ENCODE measurements at places on chromosomes 7 and 10.

GRCh38 chr10:109593682-109594081 lies 329.6 kb downstream of the XPNPEP1 start:
- no peak for DNase-seq

DNA sequence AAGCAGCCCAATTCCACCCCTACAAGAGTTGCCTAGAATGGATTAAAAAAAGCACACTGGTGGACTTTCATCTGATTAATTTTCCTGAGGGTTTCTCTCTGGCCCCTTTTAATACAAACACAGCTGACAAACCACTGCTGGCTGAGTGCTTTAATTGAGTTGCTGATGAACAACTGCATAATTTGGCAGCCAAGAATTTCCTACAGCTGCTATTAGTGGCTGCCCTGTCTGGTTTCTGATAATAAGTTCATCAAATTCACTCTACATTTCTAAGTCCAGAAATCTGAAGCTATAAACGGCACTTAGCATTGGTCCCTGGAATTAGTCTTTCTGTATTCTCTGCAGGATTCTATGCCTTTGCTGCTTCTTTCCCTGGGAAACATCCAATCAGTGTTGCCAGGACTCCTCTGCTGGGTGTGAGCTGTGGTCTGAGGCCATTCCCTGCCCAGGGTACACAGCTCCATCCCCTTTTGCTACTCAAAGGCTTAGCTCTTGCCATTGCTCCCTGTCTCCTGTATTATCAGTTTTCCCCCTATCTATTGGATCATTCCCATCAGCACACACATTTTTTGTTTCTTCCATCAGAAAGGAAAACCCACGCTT lies 110.6 kb downstream of the LSM5 start:
- DNase-seq = no peak

DNA sequence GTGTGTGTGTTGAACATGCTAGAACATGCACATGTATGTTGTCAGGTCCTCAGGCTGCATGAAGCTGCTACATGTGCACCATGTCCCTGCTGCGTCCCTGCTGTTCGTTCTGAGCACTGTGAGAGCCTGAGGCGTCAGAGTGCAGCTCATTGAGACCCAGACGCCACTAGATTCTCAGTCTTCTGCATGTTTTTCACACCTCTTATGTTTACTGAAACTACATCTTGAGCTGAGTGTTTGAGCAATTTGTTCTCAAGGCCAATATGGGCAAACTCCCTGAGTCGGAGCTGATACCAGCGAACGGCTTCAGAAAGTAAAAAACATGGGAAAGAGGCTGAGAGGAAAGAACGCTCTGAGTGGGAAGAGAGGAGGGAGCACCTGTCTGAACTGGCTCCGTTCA lies 350.4 kb downstream of the PAXIP1 start:
- no peak for DNase-seq

DNA sequence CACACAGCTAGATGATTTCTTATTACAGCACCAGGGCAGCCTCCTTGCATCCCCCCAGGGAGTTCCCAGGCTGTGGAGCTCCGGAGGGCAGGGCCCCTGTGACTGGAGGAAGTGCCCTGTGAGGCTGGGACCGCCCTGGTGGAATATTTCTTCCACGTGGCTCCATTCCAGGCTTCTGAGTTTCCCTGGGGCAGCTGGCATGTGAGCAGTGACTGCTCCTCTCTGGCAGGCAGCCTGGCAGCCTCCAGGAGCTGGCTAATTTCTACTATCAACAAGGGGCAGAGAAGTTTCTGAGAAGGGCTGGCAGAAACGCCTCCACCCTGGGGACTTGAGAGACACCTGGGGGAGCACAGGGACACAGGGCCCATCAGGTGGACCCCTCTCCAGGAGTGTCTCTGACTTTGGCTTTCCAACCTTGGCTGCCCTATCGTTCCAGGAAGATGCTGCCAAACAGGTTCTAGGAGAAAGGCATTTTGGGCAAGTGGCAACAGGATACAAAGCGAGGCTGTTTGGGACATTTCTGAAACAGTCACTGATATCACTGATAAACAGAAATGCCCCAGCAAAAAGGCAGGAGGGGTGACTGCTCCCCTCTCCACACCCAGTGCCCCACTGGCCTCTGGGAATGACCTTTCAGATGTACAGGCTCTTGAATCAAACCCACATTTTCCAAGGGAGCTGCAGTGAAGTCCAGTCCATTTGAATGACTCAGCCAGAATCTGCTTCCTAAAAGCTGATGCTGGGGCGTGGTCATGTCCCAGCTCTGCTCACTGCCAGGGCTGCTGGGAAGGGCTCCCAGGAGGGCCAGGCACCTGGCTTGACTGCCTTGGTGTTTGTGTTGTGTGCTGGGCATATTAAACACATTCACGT lies 16.1 kb downstream of the MYOF start:
- no peak for DNase-seq

- DNase-seq = no peak
These were observed 340.2 kb downstream of the THSD7A start for GRCh38 chr7:11491811-11492210.

GRCh38 chr7:69934144-69934903 lies 336.0 kb downstream of the AUTS2 start:
- DNase-seq = no peak

DNA sequence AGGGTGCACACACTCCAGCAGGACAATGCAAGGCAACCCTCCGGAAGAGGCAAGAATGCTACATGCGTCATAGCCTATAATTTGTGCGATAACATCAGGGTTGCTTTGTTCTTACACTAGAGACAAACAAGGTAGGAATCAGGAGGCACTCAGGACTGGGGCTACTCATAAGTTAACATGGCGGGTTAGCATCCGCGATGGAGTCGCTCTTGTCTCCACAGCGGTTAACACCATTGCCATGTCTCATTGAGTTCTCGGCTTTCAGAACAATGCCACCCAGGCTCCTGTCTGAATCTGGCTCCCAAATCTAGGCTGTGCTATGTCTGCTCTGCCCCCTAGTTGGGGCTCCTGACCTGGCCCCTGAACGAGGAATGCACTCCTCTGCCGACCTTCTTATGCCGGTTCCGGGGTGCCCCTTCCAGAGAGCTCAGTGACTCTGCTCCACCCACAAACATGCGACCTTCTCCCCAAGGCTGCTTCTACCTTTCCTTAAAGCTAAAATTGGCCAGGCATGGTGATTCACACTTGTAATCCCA lies 24.9 kb upstream of the SLF2 start:
- no peak for DNase-seq

DNA sequence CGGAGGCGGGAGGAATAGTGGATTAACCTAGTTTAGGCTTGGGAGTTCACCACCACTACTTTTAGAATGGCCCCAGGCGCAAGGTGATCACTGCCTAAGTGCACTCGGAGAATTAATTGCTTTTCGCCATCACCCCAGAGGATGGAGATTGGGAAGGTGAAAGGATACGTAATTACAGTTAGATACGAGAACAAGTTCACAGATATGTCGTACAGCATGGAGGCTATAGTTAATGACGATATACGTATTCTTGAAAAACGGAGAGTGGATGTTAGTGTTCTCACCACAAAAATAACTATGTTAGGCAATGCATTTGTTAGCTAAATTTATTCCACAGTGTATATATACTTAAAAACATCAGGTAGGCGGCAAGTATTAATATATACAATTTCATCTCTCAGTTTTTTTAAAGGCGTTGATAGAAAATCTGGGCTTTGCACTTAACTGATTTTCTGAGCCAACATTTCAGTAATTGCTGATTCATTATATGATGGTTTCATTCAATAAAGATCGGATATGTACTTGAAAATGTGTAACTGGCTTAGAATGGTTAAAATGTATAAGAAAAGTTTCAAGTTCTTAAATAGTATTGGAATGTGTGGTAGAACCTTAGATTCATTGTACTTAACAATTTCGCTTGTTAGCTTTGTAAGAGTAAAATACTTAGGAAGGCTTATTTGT lies 683 bp downstream of the CDC123 start:
- no peak for DNase-seq

DNA sequence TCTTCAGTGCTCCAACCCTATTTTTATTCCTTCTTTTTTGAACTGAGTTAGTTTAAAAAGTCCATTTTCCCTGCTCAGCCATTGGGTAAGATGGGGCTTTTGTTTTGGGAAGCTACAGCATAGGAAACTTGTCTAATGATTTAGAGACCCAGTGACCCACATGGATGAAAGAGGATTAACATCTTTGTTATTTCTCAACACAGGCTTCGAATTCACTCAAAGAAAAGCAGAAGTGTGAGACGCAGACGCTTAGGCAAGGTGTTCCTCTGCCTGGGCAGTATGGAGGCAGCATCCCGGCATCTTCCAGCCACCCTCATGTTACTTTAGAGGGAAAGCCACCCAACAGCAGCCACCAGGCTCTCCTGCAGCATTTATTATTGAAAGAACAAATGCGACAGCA lies 152.0 kb downstream of the HDAC9 start:
- no peak for DNase-seq

- DNase-seq = no peak
These were observed 121.8 kb downstream of the UBE2H start for GRCh38 chr7:129830949-129831348.

GRCh38 chr7:25122373-25122772 lies 2.7 kb downstream of the CYCS start:
- no peak for DNase-seq

- DNase-seq = no peak
These were observed 17.6 kb downstream of the NUP205 start for GRCh38 chr7:135575296-135575695.

GRCh38 chr7:33805630-33806233 lies 99.6 kb upstream of the BMPER start:
- no peak for DNase-seq

DNA sequence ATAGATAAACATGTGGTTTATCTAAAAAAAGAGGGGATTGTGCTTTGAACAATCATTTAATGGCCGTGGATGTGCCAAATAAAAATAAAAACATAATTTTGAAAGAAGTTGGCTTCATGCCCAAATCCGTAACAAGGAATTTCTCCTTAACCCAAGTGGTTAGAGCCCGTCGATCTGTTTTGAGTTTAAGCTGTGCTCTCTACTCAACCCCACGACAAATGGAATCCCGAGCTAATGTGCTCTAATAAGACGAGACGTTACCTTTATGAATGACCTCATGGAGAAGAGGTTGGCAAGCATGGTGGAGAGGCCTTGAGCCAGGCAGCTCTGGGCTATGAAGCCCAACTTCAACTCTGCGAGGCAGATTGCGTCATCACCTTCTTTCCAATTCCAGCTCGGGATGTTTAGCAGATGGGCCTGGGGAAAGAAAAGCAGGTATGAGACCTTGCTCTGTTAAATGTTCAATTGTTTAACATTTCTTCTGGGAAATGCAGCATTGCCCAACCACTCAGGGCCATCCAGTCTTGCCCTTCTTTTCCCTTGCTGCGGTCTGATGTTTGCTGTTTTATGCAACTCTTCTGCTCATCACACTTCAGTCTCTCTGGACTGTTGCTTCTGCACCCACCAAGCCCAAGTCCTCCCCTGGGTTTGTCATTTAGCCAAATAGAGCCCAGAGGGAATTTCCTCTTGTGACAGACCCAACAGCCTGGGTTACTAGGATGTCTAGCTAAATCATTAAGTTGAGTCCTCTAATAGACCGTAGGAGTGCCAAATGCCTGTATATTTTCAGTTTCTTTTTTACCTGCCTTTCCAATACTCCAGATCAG lies 564.6 kb downstream of the KCNMA1 start:
- no peak for DNase-seq

DNA sequence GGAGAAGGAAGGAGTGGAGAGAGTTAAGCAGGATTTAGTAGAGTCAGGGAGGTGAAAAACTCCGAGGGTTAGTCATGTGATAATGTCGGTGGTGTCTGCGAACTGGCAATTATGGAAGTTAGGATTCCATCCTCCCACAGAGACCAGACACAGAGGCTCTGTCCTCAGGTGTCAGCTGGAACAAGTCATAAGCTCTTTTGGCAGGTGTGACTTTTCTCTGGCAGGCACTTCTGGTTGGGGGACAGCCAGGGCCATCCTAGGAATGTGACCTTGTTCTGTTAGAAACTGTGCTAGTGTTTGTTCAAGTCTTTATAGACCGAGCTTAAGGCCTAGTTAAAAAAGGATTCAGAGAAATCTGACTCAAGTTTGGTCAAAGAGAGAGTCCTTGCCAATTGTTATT lies 371.0 kb downstream of the DPP6 start:
- no peak for DNase-seq

DNA sequence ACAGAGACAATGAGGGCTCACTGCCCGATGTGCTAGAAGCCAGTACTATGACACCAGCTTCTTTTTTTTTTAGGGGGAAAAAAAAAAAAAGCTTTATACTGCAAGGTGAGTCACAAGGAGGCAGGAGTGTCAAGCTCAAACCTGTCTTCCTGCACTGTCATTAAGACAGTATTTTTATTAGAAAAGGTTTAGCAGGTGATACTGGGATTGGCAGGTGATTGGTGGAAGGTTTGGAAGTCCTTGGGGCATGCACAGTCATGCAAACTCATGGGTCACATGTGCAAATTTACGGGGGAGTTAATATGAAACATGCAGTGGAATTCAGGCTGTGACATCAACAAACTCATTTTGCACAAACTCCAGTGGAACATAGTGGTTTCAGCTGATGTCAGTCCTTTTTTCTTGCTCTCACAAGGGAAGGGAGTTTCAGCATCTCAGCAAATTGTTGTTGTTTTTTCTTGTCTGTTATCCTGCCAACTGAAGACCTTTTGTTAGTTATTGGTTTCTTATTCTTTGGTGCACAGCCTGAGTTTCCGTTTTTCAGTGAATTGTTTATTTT lies 530.6 kb downstream of the ANKRD7 start:
- DNase-seq = no peak

- DNase-seq = peak; percentile 53
These were observed 3.1 kb upstream of the HOXA9 start for GRCh38 chr7:27168265-27168947.

DNA sequence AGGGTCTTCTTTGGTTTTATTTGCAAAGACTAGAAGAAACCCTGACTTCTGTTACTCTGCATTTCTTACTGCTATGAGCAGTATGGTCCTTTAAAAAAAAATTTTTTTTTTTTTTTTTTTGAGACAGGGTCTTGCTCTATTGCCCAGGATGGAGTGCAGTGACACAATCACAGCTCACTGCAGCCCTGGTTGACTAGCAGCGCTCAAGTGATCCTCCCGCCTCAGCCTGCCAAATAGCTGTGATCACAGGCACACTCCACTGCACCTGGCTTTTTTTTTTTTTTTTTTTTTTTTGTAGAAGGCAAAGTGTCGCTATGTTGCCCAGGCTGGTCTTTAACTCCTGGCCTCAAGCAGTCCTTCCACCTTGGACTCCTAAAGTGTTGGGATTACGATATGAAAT lies 17.4 kb downstream of the CNNM2 start:
- DNase-seq = no peak

DNA sequence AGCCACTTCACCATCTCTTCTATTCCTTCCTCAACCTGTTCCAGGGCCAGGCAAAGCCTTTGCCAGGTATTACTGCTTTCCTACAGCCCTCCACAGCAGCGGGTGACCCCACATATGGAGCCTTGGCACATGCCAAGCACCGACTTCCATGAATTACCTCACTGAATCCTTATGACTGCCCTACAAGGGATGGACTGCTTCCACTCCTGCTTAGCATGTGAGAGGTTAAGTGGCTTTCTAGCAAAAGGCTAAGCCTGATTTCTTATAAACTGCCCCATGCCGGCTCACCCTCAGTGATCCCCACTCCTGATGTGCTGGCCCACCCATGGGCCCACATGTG lies 44.0 kb upstream of the PDLIM1 start:
- no peak for DNase-seq

GRCh38 chr10:106513352-106513771 lies 651.1 kb downstream of the SORCS1 start:
- no peak for DNase-seq
